ENCODE measurements at places on chromosomes 3 and 15.

DNA sequence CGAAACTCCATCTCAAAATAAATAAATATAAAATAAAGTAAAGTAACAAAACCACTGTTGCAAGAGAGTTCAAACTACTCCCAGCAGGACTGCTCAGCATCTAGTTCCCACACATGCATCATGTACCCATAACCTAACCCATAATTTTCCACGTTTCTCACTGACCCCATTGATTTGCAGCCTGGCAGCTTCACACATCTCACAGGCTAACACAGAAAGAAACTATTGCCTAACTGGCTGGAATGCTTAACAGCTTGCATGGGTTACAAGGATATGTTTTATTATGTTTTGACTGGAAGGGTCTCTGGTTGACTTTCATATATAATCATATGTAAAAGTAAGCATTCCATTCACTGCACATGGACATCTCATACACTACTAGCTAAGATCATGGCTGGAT lies 55.6 kb upstream of the TBC1D23 start:
- no peak for DNase-seq

- DNase-seq: no peak
These were observed 305.0 kb upstream of the C2CD4B start for GRCh38 chr15:62469874-62470688.

GRCh38 chr3:116191409-116191808 lies 253.9 kb downstream of the LSAMP start:
- no peak for DNase-seq

DNA sequence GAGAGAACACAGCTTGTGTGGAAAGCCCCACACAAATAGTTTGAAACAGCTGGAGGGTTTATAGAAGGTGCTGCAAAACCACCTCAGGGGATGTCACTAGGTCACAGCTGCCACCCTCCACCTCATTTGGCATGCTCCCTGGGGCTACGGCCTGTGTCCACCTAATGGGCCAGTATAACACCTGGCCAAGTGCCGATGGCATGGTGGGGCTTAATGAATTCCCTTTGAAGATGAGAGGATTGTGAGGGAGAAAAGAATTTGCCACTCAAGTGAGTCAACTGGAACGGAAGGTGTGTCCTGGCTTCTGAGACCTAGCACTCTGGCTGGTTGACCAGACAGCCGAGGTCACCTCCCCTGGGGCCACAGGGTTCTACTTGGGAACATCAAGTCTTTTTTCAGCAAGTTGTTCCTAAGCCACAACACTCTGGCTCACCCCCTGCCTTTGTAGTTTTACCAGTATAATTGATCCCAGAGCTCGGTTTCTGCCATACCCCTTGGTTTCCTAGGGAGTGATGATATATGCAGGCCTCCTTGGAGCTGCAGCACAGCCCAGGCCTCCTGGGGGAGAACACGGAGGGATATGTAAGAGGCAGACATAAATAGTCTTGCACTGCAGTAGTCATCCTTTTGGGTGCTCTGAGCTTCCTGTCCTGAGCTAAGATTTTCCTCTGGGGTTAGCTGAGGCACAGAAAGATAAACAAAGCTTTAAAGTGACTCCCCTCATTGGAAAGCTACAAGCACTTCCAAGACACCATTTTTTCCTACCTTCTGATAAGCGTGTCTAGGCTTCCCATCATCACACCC lies 178.2 kb upstream of the LPP start:
- no peak for DNase-seq

DNA sequence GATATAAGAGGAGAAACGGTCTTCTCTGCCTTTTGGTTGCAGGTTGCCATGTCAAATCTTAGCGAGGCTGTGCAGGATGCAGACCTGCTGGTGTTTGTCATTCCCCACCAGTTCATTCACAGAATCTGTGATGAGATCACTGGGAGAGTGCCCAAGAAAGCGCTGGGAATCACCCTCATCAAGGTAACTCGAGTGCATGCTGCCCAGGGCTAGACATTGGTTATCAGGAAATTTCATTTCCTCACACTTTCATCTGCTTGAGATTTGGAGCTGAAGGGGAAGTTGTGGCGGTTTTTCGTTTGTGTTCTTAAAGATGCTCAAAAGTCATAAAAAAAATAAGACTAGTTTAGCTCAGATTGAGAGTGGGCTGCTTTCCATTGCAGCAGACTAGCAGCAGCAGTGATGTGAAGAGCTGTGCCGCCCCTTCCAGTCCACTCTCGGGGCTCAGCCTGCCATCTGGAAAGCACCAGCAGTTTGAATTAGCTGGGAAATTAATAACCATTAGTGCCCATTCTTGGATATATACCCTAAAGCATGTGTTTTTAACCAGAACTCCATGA lies 32.2 kb downstream of the GPD1L start:
- DNase-seq: no peak

GRCh38 chr15:66832664-66833063 lies 130.6 kb downstream of the SMAD6 start:
- no peak for DNase-seq

GRCh38 chr3:143000528-143000927 lies 842 bp upstream of the U2SURP start:
- DNase-seq: no peak

GRCh38 chr3:194462936-194463335 lies 23.9 kb downstream of the ATP13A3 start:
- no peak for DNase-seq
